Osteocyte (in vitro differentiated cells): ENCODE measurements at places on chromosomes 12 and 14. TPM values are rescaled to one million over a fixed set of nuclear protein-coding genes. Genes with fewer than 3 reads are reported as not detected.

TAS2R43 gene
- 0.86 and 1.0 TPM in 2 replicates for total RNA-seq

TCTN1 gene
- 49.5 and 51.4 TPM in 2 replicates for total RNA-seq

HOXC4 gene
- not detected in 2 replicates for total RNA-seq

DDN gene
- total RNA-seq: 0.08 and 0.26 TPM in 2 replicates

PTGDR gene
- total RNA-seq: not detected in 2 replicates

C12orf54 gene
- total RNA-seq: not detected in 2 replicates
